Stimulated activated CD8-positive, alpha-beta memory T cell treated with anti-CD3 and anti-CD28 coated beads, Interleukin-4, amount 100 ng/mL, for 1 hour (primary cell): ENCODE measurements at places on chromosomes 4 and X.

DNA sequence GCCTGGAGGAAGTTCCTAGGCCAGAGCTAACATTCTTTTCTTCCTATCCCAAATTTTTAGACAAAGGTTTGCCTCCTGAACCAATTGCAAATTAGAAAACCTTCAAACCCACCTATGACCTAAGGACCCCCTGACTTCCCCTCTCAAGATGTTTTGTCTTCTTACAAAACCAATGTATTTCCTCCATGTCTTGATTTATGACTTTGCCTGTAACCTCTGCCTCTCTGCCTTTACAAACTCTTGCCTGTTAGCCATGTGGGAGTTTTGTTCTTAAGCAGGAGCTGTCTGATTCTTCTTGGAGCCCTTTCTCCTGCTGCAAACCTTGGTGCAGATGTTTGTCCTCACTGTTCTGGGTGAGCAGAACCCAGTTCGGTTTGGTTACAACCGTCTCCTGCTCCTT lies 222.3 kb upstream of the BOD1L1 start:
- no peak for DNase-seq

GRCh38 chrX:79259073-79259689 lies 108.0 kb downstream of the ITM2A start:
- DNase-seq = peak; percentile 5

DNA sequence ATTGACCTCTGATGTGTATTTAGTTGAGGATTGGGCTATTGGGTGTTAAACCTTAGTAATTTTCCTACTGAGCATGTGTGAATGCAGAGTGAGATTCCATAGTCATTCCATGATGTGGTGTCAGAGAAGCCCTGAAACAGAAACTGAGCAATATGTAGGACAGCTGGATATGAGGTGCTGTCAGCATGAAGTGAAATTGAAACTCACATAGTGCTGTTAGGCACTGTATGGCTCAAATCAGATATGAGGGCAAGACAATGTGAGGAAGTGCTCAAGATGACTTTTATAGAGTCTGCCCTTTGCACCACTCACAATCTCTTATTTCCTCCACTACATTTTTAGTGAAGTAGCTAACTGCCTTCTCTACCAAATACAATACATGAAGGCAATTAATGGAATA lies 188.3 kb downstream of the SH3BGRL start:
- no peak for DNase-seq

GRCh38 chr4:138494116-138494515 lies 252.0 kb upstream of the SLC7A11 start:
- no peak for DNase-seq

DNA sequence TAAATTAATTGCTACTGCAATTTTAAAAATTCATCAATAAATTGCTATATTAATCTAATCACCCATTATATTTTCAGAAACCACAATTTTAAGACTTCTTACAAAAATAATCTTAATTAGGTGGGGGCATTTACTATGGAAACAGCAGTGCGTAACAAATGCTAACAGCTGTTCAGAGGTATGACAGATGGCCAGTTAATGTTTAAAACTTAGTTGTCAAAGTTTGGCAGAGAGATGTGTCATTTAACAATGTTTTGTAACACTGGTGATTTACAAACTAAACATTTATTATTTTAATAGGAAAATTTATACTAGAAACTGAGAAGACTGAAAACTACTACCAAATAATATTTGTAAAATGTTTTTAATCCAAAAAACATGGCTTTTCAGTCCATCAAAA lies 85.2 kb upstream of the GPR34 start:
- no peak for DNase-seq

DNA sequence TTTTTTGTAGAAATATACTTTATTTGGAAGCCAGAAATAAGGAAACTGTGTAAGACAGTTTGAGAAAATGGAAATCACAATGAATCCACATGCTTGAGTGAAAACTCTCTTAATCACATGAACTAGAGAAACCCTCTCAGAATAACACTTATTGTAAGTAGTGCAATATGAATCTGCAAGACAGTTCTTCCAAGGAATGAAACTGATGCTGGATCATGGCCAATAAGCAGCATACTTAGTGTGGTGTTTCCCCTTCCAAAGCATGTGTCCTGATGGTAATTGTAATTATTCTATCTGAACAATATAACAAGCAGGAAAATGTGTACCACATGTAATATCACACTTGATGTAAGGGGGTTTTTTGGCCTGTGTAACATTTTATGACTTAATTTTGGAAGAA lies 1870.5 kb upstream of the TENM3 start:
- DNase-seq = no peak

DNA sequence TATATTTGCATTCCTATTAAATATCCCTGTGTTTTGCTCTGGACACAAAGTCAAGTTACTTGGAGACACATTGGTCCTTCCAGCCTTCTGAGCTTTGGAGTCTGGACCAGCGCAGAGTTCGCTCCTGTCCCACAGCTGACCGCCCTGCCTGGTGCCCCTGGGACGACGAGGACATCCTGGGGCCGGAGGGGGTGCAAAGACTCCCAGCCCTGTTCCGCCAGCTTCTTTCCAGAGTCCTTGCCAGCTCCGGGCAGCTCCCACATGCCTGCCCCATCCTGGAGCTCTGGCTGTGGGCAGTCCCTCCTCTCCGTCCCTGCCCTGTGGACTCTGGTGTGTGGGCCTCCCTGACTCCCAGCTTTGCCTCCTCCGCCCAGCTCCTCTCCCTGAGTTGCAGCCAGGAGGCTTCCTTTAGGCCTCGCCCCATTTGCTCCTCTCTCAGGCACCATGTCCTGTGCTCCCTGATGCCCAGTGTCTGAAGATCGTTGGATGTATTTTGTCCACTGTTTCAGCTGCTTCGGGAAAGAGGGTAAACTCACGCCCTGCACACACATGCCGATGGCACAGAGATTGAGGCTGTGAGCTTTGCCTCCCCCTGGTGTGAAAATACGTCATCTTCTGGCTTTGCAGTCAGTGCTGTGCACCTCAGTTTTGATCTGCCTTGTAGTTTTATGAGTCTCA lies 4.9 kb upstream of the PCGF3 start:
- DNase-seq = no peak

DNA sequence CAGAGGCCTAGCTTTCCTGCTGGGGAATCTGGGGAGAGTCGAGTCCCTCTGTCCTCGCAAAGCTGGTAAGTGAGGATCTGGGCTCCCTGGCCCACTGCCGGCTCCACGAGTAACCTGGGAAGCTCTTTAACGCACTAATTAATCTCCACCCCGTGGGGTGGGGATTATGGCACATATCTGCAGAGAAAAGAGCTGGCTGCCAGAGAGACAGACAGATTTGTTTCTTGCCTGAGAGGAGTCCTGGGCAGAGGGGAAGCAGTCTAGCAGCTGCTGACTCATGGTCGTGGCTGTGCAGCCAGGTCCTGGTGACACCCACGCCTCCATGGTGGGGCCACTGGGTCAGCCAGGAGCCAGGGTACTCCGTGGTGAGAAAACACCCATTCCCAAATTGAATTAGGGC lies 14.0 kb downstream of the SORCS2 start:
- DNase-seq = no peak

- no peak for DNase-seq
Measured at GRCh38 chr4:70768301-70768948, 46.7 kb downstream of the RUFY3 start.

DNA sequence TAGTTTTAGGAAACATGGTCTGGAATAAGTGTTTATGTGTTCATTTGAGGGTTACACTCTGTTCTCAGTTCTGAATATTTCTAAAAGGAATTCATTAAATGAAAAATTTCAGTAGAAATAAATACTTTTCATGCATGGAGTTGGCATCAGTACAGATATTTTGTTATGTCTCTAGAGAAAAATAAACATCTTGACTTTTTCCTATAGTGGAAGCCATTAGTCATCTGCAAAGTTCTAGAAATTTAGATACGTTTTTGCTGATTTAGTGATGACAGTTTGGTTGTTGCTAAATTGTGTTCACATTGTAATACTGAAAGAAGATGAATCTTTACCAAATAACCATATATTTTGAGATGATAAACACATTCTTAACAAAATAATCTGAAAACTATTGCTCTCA lies 268.2 kb upstream of the TEX13A start:
- DNase-seq = no peak

- no peak for DNase-seq
Measured at GRCh38 chr4:183202523-183202922, 103.5 kb downstream of the WWC2 start.

DNA sequence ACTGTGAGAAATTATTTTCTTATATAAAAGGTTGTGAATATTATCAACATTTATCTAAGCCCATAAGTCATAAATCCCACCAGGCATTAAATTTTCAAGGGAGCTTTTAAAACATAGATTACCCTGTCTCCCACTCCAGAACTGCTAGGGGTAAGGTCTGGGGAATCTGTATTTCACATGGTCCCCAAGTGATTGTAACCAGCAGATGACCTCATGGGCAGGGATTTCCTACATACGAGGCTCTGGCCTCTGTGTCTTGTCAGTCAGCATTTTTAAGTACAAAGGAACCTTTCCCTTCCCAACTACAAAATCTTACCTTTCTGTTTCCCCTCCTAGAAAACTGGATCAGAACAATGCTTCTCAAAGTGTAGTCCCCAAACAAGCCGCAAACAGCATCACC lies 188.6 kb downstream of the TSPAN5 start:
- DNase-seq = no peak

- no peak for DNase-seq
Measured at GRCh38 chrX:128818690-128819089, 704.6 kb downstream of the SMARCA1 start.

DNA sequence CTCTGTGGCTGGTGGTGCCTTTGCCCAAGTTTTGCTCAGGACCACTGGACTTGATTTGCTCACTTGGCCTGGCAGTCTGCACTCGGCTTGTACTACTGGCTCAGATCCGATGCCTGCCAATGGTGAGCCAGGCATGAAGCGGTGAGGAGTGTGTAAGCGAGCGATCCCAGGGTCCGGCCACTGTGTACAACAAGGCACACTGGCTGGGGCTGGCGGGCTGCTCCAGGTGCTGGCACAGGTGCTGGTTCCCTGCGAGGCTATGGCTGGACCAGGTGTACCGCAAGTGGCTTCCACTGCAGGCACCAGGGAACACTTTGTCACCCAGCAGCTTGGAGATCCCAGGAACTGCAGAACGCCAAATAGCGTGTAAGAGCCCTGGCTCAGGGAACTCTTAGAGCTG lies 329.7 kb downstream of the CCSER1 start:
- DNase-seq = no peak

DNA sequence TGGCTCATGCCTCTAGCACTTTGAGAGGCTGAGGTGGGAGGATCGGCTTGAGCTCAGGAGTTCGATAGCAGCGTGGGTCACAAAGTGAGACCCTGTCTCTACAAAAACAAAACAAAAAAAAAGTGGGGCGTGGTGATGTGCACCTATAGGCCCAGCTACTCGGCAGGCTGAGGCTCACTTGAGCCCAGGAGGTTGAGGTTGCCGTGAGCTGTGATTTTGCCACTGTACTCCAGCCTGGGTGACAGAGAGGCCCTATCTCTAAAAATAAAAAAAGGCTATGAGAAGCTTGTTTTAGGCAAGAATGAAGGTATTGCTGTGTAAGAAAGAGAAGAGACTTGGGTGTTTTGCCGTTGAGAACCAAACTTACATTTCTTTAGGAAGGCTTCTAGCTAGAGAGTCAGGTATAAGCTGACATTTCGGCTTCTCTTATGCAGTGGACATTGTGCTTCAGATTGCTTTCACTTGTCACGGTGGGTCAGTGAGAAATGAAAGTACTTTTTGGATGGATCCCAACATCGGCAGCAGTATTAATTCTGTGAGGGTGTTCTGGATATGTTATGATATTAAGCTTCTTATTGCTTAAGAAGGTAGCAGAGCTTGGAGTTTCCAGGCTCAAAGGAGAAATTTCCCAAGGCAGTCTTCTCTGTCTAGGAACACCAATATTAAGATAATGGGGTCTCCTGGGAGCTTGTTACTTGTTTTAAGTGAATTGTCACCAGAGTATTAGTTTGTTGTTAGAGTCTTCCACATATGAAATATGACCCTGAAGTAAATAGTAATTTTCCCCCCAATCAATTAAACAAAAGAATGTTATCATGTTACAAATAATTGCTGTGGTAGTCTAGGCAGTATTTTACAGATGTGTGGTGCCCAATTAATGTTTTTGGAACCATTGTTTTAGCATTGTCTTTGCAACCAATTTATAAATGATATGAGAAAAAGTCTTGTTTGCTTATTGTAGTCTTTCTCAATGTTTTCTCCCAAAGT lies 17.6 kb downstream of the TMEM131L start:
- DNase-seq = no peak

GRCh38 chr4:18103876-18104605 lies 82.5 kb upstream of the LCORL start:
- no peak for DNase-seq

- no peak for DNase-seq
Measured at GRCh38 chrX:9196961-9197640, 163.2 kb upstream of the FAM9B start.

- no peak for DNase-seq
Measured at GRCh38 chr4:121794505-121795188, 6.5 kb upstream of the EXOSC9 start.

GRCh38 chrX:129876771-129877305 lies 29.1 kb upstream of the UTP14A start:
- DNase-seq = no peak

DNA sequence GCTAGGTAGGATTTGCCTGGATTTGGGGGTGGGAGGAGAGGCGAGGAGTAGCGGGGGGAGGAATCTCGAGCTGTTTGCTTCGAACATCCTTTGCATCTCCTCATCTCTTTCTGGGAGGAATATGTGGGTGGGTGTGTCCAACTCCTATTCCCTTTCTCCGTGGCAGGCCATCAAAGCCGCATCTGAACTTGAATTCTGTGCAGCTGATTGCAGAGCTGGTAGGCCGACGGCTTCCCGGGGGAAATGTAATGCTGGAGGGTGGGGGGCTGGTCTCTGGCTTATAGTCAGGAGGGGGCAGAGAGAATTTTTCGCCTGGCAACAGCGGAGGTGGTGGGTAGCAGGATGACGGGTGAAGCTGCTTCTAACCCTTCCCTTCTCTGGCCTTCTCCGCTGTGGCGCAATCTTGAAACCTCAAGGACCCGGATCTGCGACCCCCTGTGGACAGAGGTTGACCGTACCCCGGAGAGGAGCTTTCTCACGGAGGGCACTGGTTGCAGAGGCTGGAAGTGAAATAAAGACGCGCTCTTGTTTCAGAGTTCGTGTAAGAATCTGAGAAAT lies 628 bp downstream of the ZCCHC12 start:
- no peak for DNase-seq

DNA sequence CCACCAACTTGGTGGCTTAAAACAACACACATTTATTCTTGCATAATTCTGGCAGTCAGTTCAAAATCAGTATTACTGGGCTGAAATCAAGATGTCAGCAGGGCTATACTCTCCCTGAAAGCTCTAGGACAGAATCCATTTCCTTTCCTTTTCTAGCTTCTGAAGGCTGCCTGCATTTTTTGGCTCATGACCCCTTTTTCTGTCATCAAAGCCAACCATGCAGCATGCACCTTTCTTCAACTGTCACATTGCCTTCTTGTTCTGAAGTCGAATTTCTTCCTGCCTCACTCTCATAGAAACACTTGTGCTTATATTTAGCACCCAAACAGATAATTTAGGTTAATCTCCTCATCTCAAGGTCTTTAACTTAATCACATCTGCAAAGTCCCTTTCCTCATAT lies 79.8 kb upstream of the PPP1R2C start:
- no peak for DNase-seq

DNA sequence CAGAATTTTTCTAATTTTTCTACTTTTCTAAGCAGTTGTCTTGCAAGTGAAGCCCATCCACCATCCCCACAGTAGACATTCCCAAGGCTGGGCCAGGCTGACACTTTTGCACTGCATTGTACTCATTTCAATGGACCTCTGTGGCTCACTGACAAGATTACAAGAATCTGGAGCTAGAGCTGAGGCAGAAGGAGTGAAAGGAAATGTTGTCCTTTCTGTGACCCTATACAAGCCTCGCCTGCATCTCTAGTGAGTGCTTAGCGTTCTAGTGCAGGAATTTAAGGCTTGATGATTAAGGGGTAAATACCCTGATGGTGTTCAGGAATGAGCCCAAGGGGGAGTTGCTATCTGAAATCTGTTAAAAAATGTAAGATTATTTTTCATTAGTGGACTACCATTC lies 6.3 kb downstream of the MAGED1 start:
- DNase-seq = no peak
